A549 treated with Mapracorat at 1 μM for 4 hours (cell line): ENCODE measurements at places on chromosomes 3 and 15. TPM values are rescaled to one million over a fixed set of nuclear protein-coding genes. Genes with fewer than 3 reads are reported as not detected.

The ADAMTS17 gene
- total RNA-seq, result 0.12 to 0.27 TPM (median 0.24 TPM) in 4 of 5 replicates, not detected in the other

The LRRC49 gene
- 4.3 to 7.1 TPM (median 5.4 TPM) in 5 replicates for total RNA-seq

The NPRL2 gene
- total RNA-seq, result 12.4 to 14.6 TPM (median 13.9 TPM) in 5 replicates

The RRP9 gene
- 36.8 to 50.5 TPM (median 45.0 TPM) in 5 replicates for total RNA-seq
